Body of pancreas (tissue), 4 donors: ENCODE measurements at places on chromosomes 2 and 18. TPM values are rescaled to one million over a fixed set of nuclear protein-coding genes. Genes with fewer than 3 reads are reported as not detected.

Gene ZEB2
- 18.5 TPM for total RNA-seq

Gene TSPYL6
- not detected for total RNA-seq

Gene SH2D6
- total RNA-seq = 15.5 TPM

Gene IL37
- not detected for total RNA-seq

Gene UGT1A4
- 3.3 TPM for total RNA-seq

Gene RBBP8
- 30.9 TPM for total RNA-seq

Gene ACVR1
- total RNA-seq = 14.0 TPM

Gene LIMS2
- 9.6 TPM for total RNA-seq

Gene ADCYAP1
- 28.0 TPM for total RNA-seq

Gene ST8SIA5
- total RNA-seq = under 0.01 TPM

Gene CFC1
- total RNA-seq = 24.7 TPM

Gene UGT1A10
- 0.52 TPM for total RNA-seq

Gene LOXL3
- total RNA-seq = 3.1 TPM

- no peak for DNase-seq
These were observed 655.0 kb upstream of the CDH2 start for GRCh38 chr18:28831908-28832307.

DNA sequence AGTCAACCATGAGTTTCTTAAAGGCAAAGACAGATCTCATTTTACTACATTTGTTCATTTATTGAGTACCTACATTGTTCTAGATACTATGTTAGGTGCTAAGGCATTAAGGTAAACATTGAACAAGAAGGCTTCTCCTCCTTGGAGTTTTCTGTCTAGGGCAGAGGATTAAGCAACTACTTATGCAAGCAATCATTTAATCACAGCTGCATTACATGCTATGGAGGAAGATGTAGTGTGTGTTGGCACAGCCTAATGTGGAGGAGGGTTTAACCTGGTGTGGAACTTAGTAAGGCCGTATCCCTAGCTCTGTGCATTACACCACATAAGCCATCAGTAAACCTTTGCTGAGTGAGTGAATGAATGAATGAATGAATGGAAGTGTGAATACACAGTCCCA lies 106.5 kb upstream of the MAP3K20 start:
- DNase-seq = no peak

GRCh38 chr2:10877651-10878111 lies 34.1 kb upstream of the KCNF1 start:
- DNase-seq = no peak

- DNase-seq = peak; percentile 82
These were observed 70.4 kb downstream of the ARHGEF33 start for GRCh38 chr2:38959938-38960608.

GRCh38 chr2:121110924-121111323 lies 174.1 kb downstream of the TFCP2L1 start:
- DNase-seq = no peak

DNA sequence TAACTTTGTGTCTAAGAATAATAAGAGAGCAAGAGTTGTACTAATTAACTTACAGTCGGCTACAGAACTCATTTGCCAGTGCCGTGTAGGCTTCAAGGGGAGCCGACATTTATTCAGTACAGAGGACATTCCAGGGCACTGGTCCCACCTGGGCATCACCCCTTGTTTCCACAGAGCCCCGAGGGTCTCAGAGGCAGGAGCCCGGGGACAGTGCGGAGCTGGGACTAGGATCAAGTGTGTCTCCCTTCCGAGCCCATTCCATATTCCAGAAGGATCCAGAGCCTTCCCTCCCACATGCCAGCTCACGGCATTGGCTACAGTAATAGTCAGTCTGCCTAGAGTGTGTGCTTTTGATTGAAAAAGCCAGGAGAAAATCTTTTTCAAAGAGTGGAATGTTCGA lies 71.5 kb upstream of the CTDP1 start:
- no peak for DNase-seq

DNA sequence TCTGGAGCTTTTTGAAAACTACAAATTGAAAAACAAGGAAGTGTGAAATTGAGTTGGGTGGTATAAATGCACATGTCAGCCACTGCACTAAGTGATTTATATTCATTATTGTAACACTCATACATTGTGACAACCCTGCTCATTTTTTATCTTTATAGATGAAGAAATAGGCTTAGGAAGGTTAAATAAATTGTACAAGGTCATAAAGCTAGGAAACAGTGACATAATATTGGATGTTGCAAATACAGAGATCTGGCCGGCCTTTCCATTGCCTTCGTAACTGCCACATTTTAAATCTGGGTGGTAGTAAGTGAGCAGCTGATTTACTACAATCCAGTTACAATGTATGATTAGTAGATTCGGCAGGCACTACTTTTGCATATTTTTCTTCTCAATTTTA lies 76.6 kb upstream of the LPIN2 start:
- peak; percentile 20 for DNase-seq

- no peak for DNase-seq
These were observed 1019.5 kb downstream of the TMEM182 start for GRCh38 chr2:103781313-103781712.

DNA sequence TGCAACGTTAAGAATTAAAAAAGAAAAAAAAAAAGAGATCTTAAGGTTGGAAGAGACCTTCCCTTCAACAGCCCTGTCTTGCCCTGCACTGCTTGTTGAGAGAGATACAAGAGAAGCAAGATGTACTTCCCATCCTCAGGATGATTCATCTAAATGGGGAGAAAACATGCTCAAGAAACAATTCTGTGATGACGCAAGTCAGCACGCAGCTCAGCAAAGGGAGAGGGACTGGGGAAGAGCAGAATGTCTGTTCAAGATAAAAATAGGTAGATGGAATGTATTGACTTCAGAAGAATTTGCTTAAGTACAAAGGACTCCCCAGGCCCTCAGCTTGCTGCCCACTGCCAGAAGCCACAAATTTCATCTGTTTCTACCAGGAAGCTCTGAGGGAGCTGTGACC lies 198.2 kb upstream of the SPRED2 start:
- no peak for DNase-seq

GRCh38 chr2:240259201-240259923 lies 118.9 kb upstream of the OTOS start:
- peak; percentile 87 for DNase-seq

DNA sequence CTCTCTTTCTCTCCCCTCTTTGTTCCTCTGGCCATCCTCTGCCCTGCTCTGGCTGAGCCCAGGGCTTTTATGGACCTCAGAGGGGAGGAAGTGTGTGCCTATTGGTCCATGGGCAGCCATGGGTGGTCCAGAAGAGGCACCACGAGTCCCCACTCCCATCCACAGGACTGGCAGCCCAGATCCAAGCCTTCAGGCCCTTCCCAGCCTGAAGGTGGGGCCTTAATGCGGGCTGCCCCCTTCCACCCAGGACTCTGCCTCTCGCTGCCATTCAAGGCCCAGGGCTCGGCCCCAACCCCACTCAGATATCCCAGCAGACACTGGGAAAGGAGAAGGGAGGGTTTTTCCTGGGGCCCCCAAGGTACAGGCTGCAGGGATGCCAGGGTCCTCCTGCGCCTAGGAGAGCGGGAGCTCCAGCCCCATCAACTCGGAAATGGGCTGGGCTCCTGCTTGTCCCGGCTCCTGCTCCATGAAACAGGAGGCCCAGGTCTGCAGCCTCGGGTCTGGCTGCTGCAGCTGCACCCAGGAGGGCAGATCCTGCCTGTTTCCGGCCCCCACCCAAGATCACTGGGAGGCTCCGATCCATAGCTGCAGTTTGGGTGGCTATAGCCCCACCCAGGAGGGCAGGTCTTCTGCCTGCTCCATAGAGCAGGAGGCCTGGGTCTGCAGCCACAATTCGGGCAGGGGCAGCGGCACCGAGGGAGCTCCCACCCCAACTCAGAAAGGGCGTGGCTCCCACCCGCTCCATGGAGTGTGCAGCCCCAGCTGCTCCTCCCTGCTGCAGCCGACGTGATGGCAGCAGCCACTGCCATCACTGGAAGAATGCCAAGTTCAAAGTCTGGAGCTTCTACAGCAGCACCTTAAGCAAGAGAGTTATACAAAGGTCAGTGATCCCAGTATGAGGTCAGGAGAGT lies 116.6 kb upstream of the RBBP8 start:
- peak; percentile 13 for DNase-seq

- DNase-seq = no peak
These were observed 220.4 kb upstream of the FOSL2 start for GRCh38 chr2:28172114-28172898.

DNA sequence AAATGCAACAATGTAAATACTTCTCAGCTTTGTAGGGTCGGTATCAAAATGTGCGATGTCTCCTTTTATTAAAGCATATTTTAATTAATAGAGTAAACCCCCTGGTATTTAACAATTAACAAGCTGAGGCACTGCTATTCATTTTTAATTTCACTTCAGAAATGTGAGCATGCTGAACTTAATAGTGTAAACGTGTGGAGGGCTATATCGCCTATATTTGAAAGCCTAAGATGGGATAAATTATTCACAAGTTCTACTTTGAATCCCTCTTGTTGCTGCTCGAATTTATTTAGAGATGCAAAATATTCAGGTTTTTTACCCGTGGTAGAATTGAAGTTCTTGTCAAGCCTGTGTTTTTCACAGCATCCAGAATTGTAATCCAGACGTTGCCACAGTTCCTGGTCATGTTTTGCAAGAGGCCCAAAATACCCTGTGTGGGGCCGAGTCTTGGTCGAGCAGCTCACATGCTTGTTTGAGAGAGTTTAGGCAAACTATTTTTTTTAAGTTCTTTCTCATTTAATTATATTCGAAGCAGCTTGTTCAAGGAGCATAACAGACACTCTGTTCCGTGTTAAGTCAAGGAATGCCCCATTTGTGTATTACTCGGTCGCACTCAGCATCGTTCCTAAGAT lies 2.5 kb downstream of the SALL3 start:
- DNase-seq = no peak

DNA sequence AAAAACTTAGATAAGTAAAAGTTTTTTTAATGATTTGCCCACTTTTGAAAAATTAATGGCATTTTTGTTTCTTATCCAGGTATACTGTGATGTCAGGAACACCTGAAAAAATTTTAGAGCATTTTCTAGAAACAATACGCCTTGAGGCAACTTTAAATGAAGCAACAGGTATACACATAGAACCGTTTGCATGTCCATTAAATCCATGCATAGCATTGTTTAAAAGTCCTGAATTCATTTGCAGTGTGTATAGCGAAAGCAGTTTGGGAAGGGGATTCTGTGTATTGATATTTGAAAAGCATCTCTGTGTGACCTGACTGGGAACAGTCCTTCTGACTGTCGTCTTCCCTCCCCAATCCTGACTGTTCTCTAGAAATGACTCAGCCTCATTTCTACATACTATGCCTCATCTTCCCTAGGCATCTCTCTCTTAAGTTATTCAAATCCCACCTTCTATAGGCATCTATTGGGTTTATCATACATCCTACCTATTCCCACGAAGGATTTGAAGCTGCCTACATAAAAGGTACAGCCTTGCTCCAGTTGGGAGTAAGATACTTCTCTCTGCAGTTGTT lies 79.2 kb upstream of the MAP3K20 start:
- DNase-seq = no peak

DNA sequence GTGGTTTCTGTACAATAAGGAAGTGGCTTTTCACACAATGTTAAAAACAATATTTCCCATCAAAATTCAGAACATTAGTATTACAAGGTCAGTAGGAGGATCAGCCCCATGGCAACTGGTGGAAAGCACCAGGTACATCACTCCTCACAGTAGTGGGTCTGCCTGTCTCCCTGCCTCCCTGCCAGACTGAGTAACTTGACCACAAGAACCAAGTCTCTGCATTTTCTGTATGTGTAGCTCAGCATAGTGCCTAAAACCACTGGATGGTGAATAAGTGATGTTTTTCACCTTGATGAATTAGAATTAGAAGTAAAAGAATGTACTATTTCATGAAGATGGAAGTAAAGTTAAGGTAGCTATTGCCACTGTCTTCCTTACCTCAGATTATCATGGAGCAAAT lies 4.1 kb upstream of the WDR7 start:
- no peak for DNase-seq

GRCh38 chr2:147679955-147680531 lies 164.8 kb upstream of the ACVR2A start:
- DNase-seq = no peak

GRCh38 chr2:215811409-215812345 lies 201.7 kb downstream of the MREG start:
- no peak for DNase-seq

DNA sequence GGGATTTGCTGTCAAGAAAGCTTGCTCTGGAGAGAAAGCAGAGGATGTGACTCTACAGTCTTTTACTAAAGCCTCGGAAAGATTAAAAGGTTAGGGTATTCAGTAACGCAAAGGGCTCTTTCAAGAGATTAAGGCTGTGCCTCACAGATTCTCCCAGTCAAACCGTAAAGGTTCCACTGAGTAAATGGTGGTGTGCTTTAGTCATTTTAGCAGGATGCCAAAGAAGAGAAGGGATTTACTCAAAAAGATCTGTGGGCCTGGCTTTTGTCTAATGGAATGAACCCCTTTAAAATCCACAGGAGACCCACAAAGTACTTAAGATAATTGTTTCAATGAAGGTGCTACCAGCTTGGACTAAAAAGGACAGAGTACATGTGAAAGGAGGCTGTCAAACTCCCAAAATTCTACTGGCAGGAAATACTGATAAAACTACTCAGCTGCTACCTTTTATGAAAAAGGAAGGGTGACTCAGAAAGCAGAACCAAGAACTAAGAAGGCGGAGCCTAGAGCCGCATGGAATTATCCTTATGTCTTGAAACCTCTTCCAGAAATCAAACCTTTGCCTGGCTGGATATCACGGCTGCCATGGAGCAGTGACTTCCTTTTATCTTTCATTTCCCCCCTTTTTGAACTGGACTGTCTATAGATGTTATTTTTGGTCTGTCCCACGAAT lies 670.2 kb upstream of the ZEB2 start:
- no peak for DNase-seq

DNA sequence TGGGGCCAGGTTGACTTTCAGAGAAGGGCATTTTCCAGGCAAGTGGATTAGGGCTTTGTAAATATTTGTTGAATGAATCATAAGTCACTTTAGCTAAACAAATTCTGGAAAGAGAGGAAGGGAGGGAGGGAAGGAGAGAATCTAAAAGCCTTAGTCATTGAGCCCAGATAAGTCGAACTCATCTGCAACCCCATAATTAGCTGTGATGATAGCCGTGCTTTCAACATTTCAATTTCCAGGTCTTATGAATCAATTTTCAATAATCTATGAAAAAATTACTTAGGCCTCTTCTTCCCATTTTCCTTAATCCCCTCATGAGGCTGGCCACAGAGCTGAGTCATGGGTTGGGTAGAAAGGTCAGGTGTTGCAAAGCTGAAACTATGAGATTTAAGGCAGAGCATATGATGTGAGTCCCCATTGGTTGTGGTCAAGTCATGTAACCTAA lies 111.9 kb upstream of the MAPRE2 start:
- no peak for DNase-seq

- DNase-seq = no peak
These were observed 66.0 kb downstream of the ARL4C start for GRCh38 chr2:234430871-234431270.

DNA sequence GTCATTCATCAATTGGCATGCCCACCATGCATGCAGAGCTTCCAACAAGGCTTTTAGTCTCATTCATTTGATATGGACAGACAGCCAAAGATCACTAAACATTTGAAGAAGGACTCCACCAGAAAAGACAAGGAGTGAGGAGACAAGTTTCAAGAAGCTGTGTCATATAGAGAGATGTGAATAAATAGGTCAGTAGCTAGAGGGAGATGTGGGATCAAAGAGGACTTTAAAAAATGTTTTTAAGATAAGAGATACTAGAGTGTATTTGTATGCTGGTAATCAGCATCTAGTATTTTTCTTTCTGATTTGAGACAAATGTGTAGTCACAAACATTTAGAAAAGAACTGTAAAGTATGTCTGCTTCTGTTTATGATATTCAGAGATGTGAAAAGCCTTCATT lies 48.5 kb downstream of the ANTXR1 start:
- no peak for DNase-seq

- no peak for DNase-seq
These were observed 19.1 kb downstream of the SLC25A12 start for GRCh38 chr2:171874963-171875362.

GRCh38 chr2:197174539-197175094 lies 136.0 kb downstream of the ANKRD44 start:
- DNase-seq = no peak
